ENCODE measurements at places on chromosomes 5 and 9.

GRCh38 chr5:176810687-176811501, 535 bp downstream of the UNC5A start:
- no peak for DNase-seq

- peak; percentile 2 for DNase-seq
Measured at GRCh38 chr5:111254613-111255012, 30.4 kb downstream of the CAMK4 start.

DNA sequence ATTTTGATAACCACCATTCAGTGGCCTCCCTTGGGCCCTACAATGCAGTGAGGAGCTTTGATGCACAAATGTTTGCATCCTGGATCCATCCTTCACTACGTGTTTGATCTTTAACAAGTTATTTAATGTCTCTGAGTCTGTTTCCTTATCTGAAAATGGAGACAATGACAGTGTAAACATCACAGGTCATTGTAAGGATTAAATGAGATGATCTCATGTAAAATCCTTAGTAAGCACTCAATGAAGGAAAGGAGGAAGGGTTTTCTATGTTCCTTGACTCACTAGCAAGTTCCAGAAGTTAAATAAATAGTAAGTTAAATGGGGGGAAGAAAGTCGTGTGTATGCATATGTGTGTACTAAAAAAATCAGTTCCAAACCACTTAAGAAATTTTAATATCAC, 9.8 kb upstream of the SLC36A3 start:
- no peak for DNase-seq

GRCh38 chr5:98205691-98206461, 567.6 kb upstream of the RGMB start:
- no peak for DNase-seq

GRCh38 chr5:91028499-91028956, 354.6 kb downstream of the ARRDC3 start:
- DNase-seq: no peak

DNA sequence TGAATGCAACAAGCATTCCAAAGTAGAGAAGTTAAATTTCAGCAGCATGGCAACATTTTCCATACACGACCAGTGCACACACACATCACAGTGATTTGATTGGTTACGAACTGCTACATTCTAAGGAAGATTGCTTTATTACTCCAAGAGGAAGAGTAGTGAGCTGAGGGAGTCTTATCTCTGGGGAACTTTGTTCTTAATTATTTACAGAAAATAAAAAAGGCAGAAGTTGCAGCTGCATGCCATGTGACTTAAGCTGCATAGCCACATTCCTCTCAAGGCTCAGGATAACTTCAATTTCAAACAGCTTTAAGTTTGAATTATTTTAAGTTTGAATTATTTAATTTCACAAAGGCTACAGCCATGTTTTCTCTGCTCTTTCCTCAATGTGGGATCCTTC, 71.6 kb upstream of the HSPB3 start:
- no peak for DNase-seq

GRCh38 chr5:134077926-134078580, 36.4 kb upstream of the TCF7 start:
- no peak for DNase-seq

- peak; percentile 52 for DNase-seq
Measured at GRCh38 chr9:6584881-6585597, 60.5 kb downstream of the GLDC start.

GRCh38 chr5:78587081-78587774, 61.3 kb downstream of the LHFPL2 start:
- no peak for DNase-seq

GRCh38 chr5:122394284-122394930, 82.4 kb downstream of the SNCAIP start:
- DNase-seq: no peak

- DNase-seq: peak; percentile 56
Measured at GRCh38 chr9:75242426-75242825, 154.1 kb downstream of the OSTF1 start.

DNA sequence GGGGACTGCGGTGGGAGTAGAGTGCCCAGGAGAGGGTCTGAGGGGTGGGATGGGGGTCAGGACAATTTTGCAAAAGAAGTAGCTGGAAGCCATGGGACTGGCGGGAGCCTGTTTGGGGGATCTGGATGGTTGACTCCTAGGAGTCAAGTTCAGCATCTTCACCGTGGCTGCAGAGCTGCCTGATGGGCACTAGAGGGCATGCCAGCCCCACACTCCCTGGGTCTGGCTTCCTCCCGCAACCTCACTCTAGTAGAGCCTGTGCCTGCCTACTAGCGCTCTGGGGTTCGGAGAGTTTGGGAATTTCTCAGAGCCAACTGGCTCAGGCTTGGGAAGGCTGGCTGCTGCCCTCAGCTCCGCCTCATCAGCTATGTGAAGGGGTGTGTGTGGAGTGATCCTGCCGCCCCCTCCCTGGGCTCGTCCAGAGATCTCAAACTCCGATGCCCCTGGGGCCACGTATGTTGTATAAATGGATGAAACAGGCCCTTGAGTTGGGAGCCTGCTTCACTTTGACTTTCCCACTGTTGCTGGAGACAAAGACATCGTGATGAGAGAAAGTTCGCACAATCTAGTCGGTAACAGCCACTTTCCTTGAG, 10.8 kb downstream of the TSPAN17 start:
- peak; percentile 65 for DNase-seq

GRCh38 chr9:9229269-9229668, 1383.5 kb downstream of the PTPRD start:
- no peak for DNase-seq

DNA sequence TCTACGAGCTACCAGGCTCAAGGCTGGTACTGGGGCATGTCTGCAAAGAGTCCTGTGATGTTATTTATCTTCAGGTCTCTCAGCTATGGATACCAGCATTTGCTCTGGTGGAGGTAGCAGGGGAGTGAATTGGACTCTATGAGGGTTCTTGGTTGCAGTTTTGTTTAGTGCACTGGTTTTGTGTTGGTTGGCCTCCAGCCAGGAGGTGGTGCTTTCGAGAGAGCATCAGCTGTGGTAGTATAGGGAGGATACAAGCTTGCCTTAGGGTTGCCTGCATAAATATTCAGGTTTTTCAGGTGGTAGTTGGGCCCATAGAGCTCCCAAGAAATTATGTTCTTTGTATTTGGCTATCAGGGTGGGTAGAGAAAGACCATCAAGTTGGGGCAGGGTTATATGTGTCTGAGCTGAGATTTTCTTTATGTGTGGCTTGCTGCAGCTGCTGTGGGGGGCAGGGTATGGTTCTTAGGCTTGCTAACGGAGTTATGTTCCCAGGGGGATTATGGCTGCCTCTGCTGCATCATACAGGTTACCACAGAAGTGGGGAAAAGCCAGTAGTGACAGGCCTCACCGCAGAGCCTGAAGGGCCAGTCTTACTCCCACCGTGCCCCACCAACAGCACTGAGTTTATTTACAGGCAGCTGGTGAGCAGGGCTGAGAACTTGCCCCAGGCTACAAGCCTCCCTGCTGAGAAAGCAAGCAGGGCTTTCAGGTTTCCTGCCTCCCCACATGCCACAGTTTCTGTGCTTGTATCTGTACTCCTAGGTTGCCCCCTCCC, 9.7 kb upstream of the RIOK2 start:
- DNase-seq: no peak

DNA sequence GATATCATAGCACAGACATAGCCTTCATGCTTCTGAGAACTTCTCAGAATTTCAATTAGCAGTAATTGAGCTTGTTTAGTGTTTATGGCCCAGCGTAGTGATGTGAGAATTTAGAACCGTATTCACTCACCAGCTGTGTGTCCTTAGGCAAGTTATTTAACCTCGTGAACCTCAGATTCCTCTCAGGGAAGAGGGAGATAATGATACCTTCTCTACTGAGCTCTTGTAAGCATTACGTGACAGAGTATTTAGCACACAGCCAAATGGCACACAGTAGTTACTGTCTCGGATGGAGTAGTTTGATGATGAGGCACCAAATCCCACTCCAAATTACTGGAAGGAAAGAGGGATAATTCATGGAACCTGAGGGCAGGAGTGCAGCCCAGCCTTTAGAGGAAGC, 429.3 kb downstream of the CCDC171 start:
- no peak for DNase-seq

DNA sequence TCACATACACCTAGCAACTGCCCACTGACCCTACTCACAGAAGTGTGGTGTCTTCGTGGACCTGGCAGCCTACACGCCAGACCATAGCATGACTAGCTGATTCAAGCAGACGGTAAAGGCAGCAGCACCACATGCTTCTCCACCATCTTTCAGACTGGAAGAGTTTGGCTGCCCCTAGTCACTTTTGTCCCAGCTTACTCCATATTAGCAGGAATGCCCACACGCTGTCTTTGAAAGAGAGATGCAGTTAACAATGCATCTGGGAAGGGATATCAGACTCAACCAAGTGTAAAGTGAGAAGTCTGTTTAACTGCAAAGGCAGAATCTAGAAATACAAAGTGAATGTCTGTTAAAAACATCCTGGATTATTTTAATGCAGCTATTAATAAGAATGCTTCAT, 177.2 kb upstream of the GNA14 start:
- no peak for DNase-seq

GRCh38 chr5:107263387-107264018, 407.2 kb downstream of the EFNA5 start:
- DNase-seq: no peak

- no peak for DNase-seq
Measured at GRCh38 chr9:27582794-27583193, 9.5 kb upstream of the C9orf72 start.

GRCh38 chr5:107857785-107858184, 187.0 kb upstream of the EFNA5 start:
- DNase-seq: no peak

DNA sequence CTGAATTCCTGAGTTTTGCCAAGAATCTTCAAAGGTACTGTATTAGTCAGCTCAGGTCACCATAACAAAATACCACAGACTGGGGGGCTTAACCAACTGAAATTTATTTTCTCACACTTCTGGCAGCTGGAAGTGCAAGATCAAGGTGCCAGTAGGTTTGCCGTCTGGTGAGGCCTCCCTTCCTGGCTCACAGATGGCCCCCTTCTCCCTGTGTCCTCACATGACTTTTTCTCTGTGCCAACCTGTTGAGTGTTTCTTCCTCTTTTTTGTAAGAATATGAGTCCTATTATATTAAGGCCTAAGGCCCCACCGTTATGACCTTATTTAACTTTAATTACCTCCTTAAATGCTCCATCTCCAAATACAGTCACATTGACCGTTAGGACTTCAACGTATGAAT, 156.1 kb upstream of the KIF2A start:
- DNase-seq: no peak

GRCh38 chr9:4139196-4139595, 160.7 kb downstream of the GLIS3 start:
- DNase-seq: peak; percentile 10

- peak; percentile 97 for DNase-seq
Measured at GRCh38 chr5:100826133-100826532, 76.9 kb downstream of the ST8SIA4 start.

DNA sequence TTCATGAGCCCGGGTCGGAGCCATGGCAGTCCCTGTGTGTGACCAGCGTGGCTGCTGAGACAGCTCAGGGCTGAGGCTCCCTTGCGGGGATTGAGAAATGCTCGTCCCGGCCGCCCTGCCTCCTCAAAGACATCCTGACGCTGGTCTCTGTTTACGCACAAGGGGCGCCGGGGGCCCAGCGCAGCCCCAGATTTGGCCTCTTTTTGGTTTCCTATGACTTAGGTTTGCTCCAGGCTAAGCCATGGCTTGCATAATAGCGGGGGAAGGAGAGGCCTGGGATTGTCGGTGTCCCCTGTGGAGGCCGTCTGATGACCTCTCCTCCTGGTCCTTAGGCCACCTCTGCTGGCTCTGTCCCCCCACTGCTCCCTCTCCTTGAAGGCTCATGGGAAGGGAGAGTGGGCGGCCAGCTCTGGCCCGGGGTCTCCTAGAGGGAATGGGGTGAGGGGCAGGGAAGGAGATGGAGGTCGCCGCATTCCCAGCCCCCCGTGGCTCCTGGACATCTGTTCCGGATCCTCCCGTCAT, 3.5 kb downstream of the LAMC3 start:
- no peak for DNase-seq

DNA sequence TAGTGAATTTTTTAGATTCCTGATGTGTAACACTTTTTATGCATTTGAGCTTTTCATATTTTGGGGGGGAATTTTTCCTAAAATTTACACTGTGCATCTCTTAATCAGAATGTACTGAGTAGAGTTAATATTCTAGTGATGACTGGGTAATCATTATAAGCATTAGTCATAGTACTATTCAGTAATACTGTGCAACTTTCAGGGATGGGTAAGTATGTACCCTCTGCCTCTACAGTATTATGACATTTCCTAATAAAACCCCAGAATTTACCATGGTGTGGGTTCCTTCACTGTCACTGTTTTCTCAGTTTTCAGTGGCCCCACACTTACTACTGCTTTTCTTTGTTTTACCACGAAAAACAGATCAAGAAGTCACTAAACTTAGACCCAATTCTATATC, 2.8 kb upstream of the CMYA5 start:
- DNase-seq: no peak

DNA sequence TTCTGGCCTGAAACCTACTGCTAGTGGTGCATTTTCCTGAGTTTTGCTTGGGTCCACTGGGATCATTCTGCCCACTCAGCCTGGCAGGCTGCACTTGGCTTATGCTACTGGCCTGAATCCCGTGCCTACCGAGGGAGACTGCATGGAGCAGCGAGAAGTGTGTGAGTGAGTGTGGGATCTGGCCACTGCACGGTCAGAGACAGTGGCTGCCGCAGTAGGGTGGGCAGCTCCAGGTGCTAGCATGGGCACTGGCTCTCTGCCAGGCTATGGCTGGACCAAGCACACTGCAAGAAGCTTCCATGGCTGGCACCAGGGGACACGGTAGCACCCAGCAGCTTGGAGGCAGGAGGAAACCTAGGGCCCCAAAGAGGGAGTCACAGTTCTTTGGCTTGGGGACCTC, 1058.7 kb upstream of the ACO1 start:
- DNase-seq: no peak

DNA sequence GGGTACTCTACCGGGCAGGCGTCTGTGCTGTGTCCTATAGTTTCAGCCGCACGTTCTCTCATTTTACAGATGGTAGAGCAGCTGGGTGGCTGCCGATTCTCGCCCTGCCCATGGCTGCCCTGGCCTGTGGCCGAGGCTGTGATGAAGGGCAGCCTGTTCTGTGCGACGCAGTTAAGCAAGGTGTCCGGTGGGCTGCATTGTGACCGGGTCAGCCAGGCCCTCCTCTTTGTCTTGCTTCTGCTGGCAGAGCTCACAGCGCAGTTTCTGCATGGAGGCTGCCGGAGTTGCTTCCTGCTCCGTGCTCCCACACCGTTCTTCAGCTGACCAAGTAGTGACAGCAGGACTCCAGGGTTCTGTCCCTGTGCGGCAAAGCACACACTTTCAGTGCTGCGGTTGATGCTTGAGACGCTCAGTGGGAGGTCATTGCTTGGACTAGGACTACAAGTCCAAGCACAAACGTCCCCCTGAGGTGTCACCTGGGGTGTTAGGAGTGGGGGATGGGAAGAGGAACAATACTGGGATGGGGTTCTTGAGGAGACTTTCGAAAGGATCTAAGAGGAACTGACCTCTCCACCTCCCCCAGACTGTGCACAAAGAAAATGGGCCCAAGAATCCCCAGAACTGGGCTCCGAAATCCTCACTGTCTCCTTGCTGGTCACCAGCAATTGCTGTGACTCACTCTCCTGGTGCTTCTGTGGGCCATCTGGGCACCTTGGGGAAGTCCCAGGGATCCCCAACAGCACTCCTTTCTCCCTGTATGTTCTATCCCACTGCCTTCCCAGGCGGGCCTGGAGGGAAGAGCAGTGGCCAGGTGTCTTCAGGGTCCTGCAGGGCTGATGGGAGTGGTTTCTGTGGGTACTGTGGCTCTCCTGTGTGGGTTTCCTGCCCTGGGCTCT, 58.2 kb downstream of the GADD45G start:
- DNase-seq: peak; percentile 47

GRCh38 chr9:113932906-113933584, 56.9 kb downstream of the ZNF618 start:
- DNase-seq: no peak

Data from inflammatory macrophage treated with lipopolysaccharide for 4 hours (primary cell).